ENCODE measurements at places on chromosomes 12 and 14.

DNA sequence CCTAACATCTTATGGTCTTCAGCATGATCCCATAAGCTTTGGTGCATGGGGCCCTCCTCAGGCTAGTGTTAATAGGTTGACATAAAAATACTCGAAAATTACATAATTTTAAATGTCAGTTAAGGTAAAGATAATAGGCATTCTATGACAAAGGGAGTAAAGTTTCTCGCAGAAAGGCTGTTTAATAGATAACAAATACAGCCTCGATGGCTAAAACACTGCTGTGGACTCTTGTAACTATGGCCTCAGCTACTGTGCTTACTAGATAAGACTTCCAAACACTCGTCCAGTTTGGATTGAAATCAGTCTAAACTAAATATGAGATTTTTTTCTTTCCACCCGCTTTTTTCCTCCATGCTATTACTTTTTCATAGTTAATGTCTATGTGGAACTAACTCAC, 23.2 kb upstream of the MGST1 start:
- DNase-seq, result no peak

DNA sequence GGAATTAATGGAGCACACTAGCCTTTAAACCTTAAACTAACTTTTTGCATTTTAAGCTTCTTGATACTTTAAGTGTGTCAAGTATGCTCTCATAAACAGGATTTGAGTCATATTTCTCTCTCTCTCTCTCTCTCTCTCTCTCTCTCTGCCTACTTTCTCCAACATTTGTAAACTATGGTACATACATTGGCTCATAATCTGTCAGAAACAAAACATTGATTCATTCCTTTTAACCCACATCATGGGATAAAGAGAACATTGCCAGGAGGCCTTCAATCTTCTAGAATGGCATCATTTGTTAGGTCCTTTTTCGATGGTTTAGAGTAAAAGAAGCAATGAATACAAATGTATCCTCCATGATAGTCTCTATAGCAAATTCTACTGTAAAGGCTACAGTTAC, 81.6 kb upstream of the RERGL start:
- no peak for DNase-seq

GRCh38 chr14:104786726-104787675, 8.5 kb downstream of the AKT1 start:
- DNase-seq, result no peak

GRCh38 chr12:25455696-25456095, 97.4 kb downstream of the LMNTD1 start:
- no peak for DNase-seq

GRCh38 chr14:58587271-58587670, 50.5 kb upstream of the DACT1 start:
- DNase-seq, result no peak

GRCh38 chr14:94001501-94002396, 4.6 kb downstream of the CCDC197 start:
- DNase-seq, result peak; percentile 75
